Stimulated activated CD8-positive, alpha-beta memory T cell treated with anti-CD3 and anti-CD28 coated beads, Interleukin-4, amount 100 ng/mL, for 4 hours (primary cell): ENCODE measurements at places on chromosomes 11 and 22.

GRCh38 chr11:119367661-119368120, 13.8 kb downstream of the USP2 start:
- DNase-seq, result no peak

- no peak for DNase-seq
Measured at GRCh38 chr11:117861151-117862018, 15.1 kb downstream of the FXYD6 start.

GRCh38 chr11:121914508-121915059, 201.4 kb downstream of the BLID start:
- DNase-seq, result no peak

DNA sequence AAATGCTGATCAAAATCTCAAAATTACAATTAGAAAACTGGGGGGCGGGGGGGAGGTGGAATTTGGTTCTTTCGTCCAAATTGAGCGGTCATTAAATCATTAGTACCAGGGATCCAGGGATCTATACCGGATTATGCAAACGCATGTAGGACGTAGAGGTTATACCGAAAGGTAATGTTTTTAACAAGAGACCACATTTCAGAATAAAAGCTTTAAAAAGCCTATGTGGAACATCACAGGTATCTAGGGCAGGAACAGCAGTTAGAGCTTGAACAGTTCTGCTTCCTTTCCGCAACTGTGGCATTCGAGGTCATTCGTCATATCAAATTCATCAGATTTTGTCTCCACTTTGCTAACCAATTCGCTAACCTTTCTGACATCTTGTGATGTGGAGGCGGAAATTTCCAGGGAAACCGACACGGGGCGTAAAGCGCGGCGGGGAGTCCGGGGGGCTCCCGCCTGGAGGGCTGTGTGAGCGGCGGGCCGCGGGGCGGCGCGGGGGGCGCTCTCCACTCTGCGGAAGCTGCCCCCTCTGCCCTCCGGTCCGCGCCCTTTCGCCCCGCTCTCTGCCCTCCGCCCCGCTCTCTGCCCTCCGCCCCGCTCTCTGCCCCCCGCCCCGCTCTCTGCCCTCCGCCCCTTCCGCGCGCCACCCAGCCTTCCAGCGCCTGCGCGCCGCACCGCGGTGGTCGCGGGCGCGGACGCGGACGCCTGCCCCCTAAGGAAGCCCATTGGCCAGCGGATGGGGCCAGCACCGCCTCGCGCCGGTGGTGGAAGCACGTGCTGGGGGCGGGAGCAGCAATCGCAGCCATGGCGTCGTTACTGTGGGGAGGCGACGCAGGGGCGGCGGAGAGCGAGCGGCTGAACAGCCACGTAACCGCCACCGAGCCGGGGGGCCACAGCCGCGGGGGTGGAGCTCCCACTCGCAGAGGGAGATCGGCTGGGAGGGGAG, at the start of gene DDX25:
Gene DDX25, plus strand, starts transcription at position 798 of the 949 bp plus-strand sequence. Its CDS starts 10 bp downstream, at position 808.
- DNase-seq, result no peak

DNA sequence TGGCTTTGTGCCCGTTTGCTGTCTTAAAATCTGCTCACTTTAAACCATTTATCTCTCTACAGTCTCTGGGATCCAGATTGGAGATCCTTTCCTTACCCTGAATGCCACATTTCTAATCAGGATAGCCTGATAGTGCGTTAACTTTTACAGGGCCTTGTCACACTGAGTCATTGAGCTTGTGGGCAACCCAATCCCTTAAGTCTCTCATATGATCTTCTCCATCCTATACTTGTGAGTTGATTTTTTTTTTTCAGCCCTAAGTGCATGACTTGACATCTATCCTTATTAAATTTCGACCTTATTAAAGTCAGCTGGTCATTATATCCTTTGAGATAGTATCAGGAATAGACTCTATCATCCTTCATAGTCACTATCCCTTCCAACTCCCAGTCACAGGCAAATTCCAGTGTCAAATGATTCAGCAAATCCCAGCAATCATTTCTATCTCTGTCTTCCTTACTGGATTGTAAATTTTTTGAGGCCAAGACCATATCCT, 57.7 kb downstream of the TEAD1 start:
- no peak for DNase-seq

DNA sequence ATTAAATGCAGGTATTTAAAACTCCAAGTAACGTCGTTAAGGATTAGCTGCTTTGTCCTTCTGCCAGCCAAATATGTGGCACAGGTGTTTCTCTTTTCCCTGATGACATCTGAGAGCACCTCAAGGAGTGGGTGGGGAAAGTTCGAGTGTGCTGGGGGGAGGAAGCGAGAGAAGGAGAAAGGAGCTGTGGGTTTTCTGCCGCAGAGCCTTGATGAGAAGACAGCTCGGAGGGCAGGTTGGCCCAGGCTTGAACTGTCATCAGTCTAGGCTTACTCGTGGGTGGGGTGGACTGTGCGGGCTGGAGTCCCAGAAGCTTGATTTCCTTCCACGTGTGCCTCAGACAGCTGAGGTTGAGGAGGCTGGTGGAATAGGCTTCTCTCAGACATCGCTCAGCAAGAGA, 15.2 kb upstream of the SORL1-AS1 start:
- DNase-seq, result peak; percentile 77

DNA sequence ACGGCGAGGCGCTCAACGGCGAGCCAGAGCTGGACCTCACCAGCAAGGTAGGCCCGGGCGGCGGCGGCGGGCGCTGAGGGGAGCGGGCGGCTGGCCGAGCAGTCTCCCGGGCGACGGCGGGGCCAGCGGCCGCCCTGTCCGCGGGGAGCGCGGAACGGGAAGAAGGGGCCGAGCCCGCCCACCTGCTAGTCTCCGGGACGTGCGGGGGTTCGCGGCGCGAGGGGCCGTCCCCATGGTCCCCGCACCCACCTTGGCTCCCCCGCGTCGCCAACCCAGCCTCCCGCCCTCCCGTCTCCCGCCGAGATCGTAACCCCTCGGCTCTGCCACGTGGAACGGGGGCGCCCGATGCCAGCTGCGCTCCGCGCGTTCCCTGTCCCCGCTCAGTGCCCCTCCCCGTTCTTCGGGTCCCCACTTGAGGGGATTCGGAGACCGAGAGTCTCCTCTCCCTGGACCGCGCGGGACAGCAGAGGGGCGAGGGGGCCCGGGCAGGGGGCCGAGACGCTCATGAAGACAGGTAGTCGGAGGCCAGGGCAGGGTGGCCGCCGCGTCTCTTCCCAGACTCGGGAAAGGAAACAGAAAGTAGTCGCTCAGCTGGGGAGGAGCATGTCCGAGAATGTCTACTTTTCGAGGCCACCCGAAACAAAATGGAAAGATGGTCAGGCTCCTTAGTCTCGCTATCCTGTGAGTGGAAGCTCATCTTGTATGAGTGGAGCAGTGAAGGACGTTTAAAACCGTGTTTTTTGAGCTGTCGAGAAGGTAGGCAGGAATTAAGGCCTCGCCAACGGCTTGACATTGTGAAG, 557 bp downstream of the GTPBP1 start:
- no peak for DNase-seq

GRCh38 chr11:68946416-68947090, 34.2 kb downstream of the MRGPRD start:
- no peak for DNase-seq

GRCh38 chr11:99489581-99489980, 468.8 kb downstream of the CNTN5 start:
- DNase-seq, result no peak

GRCh38 chr11:118763041-118763440, 27.9 kb downstream of the DDX6 start:
- DNase-seq, result no peak

- DNase-seq, result no peak
Measured at GRCh38 chr11:44788536-44789261, 61.9 kb downstream of the TSPAN18 start.

- DNase-seq, result no peak
Measured at GRCh38 chr11:81420668-81421250, 1312.9 kb downstream of the FAM181B start.

GRCh38 chr11:44532809-44533208, 32.7 kb upstream of the CD82 start:
- no peak for DNase-seq

DNA sequence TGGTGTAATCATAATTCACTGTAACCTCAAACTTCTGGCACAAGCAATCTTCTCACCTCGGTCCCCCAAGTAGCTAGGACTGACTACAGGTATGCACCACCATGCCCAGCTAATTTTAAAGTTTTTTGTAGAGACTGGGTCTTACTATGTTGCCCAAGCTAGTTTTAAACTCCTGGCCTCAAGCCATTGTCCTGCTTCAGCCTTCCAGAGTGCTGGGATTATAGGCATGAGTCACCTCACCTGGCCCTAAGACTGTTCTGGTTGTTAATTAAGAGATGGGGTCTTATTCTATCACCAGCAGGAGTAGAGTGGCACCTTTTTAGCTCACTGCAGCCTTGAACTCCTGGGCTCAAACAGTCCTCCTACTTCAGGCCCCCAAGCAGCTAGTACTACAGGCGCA, 52.0 kb upstream of the DEPDC7 start:
- no peak for DNase-seq

DNA sequence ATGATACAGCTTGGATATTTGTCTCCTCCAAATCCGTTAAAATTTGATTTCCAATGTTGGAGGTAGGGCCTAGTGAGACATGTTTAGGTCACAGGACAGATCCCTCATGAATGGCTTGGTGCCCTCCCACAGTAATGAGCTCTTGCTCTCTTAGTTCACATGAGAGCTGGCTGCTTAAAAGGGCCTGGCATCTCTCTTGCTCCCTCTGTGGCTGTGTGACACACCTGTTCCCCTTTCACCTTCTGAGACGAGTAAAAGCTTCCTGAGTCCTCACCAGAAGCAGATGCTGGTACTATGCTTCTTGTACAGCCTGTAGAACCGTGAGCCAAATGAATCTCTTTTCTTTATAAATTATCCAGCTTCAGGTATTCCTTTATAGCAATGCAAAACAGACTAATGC, 3.5 kb downstream of the VPS37C start:
- DNase-seq, result no peak

DNA sequence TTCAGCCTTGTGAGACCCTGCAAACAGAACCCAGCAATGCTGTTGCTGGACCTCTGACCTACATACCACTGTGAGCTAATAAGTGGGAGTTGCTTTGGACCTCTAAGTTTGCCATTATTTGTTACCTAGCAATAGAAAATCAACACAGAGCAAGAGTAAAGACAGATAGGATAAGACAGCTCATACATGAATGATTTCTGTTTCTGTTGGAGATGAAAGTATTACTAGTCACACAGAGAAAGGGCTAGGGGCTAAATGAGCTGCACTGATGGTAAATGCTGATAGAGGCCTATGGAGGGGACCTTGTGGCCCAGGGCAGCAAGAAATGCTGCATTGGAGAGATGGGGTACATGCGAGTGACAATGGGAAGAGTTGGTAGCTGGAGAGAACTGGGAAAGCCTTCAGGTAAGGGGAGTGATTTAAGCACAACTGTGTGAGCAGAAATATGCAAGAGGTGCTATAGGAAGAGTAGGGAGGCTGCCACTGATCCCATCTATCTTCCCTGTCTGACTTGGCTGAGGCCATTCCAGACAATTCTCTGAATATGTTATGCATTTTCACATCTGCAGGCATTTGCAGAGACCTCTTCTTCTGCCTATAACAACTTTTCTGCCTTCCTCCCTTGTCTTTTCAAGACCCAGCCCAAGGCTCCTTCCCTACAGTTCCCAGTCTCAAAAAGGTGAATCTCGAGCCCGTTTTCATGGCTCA, 46.1 kb upstream of the SYN3 start:
- DNase-seq, result no peak

DNA sequence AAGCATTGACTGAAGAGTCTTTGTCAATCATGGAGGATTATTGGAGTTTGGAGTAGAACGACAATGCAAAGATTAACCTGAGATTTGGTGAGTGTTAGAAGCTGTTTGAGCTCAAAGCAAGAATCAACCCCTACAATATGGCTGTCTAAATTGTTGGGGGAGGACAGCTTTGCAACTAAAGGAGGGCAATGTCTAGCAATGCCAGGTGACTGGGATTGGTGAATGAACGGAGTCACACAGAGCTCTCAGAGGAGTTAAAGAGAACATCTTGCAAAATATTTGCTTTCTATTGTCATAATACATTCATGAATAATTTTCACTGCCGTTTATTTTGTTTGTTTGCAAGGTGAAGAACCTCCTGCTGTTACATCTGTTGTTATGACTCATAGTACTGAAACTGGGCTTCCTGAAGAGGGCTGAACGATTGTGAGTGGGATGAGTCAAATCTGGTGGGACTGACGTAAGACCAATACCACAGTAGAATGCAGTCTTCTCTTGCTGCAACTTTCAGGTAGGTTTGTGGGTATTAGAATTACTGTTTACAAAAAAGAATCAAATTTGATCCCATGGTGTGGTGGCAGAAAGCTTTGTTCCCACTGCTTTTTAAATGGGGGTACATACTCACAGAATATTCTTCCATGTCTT, 281.9 kb downstream of the CADM1 start:
- DNase-seq, result no peak

DNA sequence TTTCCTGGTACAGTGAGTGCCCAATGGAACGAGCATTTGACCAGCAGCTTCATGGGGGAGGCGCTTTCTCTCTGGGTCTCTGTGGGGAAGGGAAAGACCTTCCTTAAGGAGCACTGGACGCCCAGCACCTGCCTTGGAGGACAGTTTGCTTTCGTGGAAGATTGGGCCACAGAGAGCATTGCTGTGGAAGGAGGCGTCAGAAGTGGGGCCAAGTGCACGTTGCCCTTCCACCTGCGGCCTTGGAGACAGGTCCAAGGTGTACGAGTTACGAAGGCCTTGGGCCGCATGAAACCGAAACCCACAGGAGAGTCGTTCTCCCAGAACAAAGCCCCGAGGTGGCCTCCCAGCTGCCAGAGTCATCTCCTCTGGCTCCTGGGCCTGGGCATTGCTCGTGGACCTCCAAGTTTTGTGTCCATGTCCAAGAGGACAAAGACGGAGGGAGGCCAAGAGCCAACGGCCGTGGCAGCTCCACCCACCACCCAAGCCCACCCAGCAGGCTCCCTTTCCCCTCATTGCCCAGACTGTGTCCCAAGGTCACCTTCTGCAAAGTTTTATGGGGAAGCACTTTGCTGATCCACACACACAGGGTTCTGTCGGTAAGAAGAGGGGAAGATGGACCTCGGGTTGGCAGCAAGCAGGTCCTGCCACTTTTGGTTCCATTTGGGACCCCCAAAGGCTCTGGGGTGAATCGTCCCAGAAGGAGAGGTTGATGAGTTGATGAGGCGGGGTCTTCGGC, 5.8 kb upstream of the NLRP6 start:
- no peak for DNase-seq

DNA sequence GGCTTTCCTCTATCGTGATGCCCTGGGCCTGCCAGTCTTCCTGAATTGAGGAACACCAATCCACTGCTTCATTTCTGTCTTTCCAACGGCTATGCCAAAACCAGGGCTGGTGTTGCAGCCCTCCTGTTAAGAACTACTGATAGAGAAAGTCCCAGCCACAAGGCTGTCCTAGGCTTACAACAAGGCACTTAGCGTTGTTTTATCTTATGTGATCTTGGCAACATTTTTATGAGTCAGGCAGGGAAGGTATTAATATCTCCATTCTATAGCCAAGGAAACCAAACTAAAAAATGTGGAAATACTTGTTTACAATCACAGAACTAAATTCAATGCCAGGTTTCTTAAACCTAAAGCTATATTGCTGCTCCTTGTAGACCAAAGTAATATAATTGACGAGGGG, 89.9 kb upstream of the AMOTL1 start:
- DNase-seq, result no peak

- no peak for DNase-seq
Measured at GRCh38 chr11:72274435-72274834, 30.5 kb upstream of the PHOX2A start.

- no peak for DNase-seq
Measured at GRCh38 chr11:110077831-110078325, 15.3 kb upstream of the ZC3H12C start.

GRCh38 chr11:79276736-79277325, 164.0 kb downstream of the TENM4 start:
- DNase-seq, result no peak
